Hepatocyte (in vitro differentiated cells): ENCODE measurements at places on chromosomes 1 and 21. TPM values are rescaled to one million over a fixed set of nuclear protein-coding genes. Genes with fewer than 3 reads are reported as not detected.

The CORT gene
- 0.19 and 0.27 TPM in 2 replicates for polyA plus RNA-seq

The S100A7 gene
- 1.0 and 2.5 TPM in 2 replicates for polyA plus RNA-seq

- no peak for DNase-seq
Observed at GRCh38 chr1:31423418-31423947, 10.5 kb downstream of the SERINC2 start.

The SERPINC1 gene
- 53.5 and 85.4 TPM in 2 replicates for polyA plus RNA-seq

- DNase-seq = no peak
Observed at GRCh38 chr1:87224201-87224600, 104.5 kb upstream of the LMO4 start.

GRCh38 chr1:31640964-31641363 is 3.7 kb downstream of the PEF1 start:
- no peak for DNase-seq

The CHAF1B gene
- polyA plus RNA-seq = 1.1 and 2.0 TPM in 2 replicates

The C8B gene
- 7.4 and 29.0 TPM in 2 replicates for polyA plus RNA-seq

The CACHD1 gene
- 16.7 and 23.8 TPM in 2 replicates for polyA plus RNA-seq

GRCh38 chr1:38997901-38998190 is 6.8 kb downstream of the AKIRIN1 start:
- DNase-seq = no peak
